ENCODE measurements at places on chromosomes 7 and 10.

GRCh38 chr10:44935201-44935965 is 24.2 kb upstream of the RASSF4 start:
- DNase-seq = no peak

DNA sequence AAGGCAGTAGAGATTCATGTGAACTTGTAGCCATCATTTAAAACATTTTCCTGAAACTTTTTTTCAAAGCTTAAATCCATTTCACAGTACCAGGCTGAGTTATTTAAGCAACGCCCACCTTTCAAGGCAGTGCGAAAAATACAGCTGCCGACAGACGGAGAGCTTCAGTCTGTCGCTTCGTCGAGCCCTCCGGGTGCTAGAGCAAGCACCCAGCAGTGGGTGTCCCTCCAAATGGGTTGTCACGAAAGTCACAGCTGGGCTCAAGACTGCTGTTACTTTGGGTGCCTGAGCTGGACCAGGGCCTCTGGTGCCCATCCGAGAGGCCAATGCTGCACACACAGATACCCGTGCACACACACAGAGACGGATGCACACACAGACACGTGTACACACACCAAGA is 135.6 kb downstream of the TCERG1L start:
- DNase-seq = no peak

DNA sequence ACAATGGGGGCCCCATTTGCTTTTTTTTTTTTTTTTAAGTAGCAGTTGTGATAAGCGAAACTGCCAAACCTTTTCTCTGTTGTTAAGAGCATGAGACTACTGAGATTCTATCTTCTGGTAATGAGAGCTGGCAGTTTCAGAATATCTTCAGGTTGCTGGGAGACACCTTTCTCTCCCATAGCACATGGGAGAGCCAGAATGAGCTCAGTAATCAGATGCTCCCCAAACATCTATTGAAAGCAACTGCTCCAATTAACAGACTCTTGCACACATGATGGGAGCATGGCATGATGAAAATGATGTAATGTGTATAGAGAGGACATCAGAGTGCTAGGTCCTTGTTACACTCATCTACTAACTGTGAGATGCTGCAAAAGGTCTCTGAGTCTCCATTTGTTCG is 18.8 kb downstream of the MYO3A start:
- DNase-seq = no peak

DNA sequence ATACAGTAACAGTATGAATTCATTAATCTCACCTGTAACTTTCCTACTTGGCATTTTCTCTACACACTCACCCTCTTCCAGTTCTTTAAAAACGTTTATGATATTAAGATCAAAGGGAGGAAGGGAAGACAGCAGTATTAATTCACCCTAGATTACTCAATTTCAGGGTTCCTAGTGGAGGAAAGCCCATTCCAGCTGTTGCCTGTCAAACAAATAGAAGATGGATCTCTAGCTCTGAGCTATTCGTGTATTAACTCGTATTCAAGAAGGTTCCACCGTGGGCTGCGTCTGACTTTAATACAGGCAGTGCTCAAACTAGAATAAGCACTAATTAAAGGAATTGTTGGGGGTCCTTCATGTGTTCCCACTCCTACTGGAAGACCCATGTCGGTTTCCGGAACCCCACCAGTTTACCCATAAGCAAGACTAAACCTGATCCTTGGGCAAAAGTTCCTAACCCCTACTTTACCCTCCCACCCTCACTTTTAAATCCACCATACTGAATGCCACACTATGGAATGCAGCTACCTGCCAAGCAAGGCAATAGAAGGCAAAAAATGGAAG is 2.1 kb downstream of the NANOS1 start:
- no peak for DNase-seq

DNA sequence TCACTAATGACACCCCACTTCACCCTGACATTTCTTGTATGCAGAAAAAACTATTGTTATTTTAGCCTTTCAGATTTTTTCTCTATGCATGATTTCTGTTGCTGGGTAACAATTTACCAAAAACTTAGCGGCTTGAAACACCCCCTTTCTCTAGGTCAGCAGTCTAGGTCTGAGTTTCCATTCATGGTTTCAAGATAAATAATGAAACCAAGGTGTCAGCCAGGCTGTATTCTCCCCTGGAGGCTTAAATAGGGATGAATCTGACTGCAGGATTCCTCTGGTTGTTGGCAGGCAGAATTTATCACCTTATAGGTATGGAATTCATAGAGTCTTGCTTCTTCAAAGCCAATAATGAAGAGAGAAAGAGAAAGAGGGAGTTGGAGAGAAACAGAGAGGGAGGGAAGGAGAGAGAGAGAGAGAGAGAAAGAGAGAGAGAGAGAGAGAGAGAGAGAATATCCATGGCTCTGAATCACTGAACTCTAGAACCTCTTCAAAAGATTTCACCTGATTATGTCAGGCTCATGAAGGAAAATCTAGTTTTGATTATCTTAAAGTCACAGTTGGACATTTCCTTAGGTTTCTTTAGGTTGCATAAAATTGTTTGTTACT is 1224.6 kb upstream of the LRRTM3 start:
- DNase-seq = no peak

- DNase-seq = no peak
Measured at GRCh38 chr7:86453454-86453853, 190.3 kb upstream of the GRM3 start.

All from CD8-positive, alpha-beta T cell (primary cell).